Occipital lobe (tissue), 3 donors: ENCODE measurements at places on chromosomes 6 and 20. TPM values are rescaled to one million over a fixed set of nuclear protein-coding genes. Genes with fewer than 3 reads are reported as not detected.

DNA sequence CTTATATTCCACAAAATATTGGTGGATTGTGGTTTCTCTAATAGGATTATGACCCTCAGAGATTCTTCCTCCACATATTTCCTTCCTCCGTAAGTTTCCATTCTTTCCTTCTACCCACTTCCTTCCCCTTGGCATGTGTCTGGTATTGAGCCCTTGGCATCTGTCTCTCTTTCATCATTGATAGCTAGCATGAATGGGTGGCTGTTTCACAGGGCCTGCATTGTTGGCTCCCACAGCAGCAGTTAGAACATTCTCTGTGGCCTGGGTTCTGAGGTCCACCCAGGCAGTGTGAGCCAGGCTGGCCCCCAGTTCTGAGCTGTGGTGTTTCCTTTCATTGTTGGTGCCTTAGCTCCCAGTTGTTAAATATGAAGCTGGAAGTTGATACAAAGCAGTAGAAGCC lies 125.3 kb downstream of the ANKS1A start:
- peak; percentile 49 for DNase-seq

DNA sequence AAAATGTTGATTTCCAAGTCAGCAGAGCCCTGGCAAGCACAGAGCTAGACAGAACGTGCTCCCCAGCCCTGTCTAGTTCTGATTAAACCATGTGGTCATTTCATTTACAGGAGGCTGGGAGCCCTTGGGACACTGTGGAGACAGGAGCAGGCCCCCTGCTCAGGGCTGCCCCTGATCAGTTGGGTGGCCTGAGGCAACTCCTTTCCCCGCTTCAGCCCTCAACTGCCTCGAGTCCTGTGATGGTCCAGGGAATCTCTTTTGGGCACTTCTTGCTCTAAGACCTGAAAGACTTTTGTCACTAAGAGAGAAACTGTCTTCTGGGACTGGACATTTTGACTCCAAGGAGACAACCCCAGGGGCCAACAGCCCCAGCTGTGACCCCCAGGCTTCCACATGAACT lies 13.5 kb downstream of the DYNLRB1 start:
- no peak for DNase-seq

The GRM1 gene
- 22.3 TPM for total RNA-seq

DNA sequence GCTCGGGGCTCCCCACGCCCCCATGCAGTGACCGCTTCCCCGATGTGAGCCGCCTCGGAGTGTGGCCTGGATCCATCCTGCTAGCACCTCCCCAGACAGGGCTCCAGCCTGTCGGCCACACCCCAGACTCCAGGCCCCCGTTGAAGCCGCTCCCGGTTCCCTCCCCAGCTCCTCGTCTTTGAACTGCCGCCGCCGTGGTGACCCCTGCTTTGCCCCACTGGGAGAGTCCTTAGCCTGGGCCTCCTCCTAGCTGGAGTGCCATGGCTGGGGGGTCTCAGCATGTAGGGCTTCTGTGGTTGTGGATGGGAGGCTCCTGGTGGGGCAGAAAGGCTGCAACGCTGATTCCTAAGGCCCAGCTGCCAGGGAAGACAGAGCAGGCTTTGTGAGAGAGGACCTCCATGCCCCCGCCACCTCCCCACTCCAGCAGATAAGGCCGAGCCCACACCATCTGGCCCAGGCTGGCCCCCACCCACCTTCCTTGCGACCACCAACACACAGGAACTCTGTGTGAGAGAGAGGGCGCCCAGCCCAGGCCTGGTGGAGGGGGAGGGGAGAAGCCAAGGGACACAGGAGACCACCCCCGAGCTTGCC lies 11.4 kb downstream of the FOXS1 start:
- no peak for DNase-seq

GRCh38 chr20:32681175-32682084 lies 7.7 kb upstream of the C20orf203 start:
- peak; percentile 33 for DNase-seq
